ENCODE measurements at places on chromosomes 1 and 21.

DNA sequence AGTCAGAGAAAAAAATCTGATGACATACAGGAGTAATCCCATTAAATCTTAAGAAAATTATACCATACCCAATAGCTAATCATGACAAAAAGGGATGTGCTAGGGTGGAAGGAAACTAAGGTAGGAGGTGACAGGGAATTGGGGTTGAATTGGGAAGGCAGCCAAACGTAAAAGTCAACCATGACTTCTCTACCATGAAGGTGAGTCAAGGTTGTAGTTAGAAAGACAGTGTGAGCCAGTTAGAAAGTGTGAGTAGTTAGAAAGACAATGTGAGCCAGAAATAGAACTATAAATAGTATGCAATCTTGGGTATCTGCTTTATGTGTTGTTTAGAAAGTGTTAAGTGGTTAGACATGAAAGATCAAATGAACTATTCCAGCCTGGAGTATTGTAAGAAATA is 556.8 kb downstream of the AGBL4 start:
- no peak for DNase-seq

DNA sequence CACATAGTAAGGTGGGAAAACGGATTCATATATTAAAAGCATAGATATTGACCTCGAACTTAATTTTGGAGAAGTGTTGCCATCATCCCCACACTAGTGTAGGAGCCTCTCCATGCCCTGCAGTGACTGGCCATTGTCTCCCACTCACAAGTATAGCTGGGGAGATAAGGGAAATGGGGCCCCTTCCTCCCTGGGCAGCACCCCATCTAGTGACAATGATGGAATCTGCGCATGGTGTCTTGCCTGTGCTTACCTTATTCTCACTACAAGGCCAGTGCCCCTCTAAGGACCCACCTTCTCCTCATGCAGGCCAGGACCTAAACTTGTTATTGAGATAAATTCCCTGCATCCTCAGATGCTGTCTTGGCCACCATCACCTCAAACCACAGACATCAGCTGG is 374.9 kb downstream of the NTNG1 start:
- DNase-seq, result no peak

GRCh38 chr1:183711741-183712361 is 58.7 kb upstream of the APOBEC4 start:
- no peak for DNase-seq

GRCh38 chr1:179034720-179035119 is 9.0 kb downstream of the FAM20B start:
- DNase-seq, result no peak

DNA sequence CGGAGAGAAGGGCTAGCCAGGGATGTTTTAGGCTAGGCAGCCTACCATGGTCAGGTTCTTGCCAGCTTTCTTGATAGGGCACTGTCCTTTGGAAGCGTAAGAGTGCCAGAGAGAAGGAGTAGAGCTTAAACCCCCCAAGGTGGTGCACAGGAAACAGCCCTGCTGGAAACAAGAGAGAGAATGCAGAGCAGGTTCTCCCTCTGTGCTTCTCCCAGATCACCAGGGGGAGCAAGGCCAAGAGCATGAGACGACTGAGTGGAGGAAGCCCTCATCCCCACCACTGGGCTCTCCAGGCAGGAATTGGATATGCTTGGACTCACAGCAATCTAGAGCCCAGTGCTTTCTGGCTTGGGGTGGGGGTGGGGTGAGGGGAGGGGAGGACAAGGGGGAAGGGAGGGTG is 49.8 kb downstream of the ATP2B4 start:
- DNase-seq, result no peak

GRCh38 chr1:205190845-205191577 is 20.5 kb downstream of the DSTYK start:
- DNase-seq, result no peak

- DNase-seq, result peak; percentile 72
Observed at GRCh38 chr1:26853156-26853555, 9.8 kb upstream of the SFN start.

GRCh38 chr1:225772323-225772768 is 5.3 kb upstream of the SRP9 start:
- DNase-seq, result peak; percentile 85

DNA sequence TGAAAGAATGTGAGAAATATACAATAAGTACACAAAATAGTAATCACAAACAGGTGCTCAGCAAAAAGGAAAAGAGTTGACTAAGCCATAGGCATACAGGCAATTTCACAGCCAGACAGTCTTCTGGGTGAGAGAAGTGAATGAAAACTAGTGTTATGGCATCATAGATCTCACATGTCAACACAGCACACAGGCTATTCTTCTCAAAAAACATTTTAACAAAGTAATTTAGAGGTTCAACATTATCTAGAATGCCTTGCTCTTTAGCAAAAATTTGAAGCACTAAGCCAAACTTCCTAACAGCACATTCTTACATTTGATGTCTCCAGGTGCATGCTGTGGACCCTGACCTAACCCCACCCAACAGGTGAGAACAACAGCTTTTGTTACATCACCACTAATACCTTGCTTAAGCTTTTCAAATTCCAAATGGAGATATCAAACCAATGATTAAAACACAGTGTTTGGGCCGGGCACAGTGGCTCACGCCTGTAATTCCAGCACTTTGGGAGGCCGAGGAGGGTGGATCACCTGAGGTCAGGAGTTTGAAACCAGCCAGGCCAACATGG is 30.5 kb downstream of the OTUD7B start:
- DNase-seq, result no peak

GRCh38 chr1:15955552-15955951 is 20.3 kb downstream of the ZBTB17 start:
- DNase-seq, result no peak

DNA sequence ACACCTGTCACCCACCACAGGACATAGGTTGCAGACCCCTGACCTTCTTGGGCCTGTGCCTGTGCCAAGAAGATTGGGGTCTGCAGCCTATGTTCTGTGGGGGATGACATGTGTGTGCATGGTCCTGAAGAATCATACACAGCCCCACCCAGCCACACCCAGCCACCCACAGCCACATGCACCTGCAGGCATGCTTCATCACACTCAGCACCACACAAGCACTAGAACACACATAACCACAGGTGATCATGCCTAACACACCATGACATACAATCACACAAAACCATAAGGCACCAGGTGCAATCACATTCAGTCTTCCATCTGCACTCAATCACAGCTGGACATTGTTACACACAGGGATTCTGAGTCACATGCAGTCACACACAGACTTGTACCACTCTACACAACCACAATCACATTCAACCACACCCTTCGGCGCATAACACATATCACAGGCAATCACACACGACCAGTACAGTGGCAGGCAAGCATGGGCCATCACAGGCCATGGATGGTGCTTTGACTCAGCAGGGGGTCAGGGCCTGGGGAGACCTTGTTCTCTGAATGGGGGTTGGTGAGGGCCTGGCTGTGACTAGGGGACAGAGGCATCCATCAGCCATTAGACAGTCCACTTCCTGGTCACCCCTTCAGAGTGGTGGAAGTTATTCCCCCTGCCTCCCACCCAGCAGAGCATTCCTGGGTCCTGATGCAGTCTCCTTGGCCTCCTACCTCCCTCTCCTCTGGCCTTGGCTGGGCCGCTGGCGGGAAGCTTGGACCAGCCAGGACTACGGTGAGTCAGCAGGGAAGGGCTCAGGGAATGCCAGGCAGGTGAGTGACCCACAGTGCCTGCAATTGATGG is 44.3 kb upstream of the EPS8L3 start:
- no peak for DNase-seq

DNA sequence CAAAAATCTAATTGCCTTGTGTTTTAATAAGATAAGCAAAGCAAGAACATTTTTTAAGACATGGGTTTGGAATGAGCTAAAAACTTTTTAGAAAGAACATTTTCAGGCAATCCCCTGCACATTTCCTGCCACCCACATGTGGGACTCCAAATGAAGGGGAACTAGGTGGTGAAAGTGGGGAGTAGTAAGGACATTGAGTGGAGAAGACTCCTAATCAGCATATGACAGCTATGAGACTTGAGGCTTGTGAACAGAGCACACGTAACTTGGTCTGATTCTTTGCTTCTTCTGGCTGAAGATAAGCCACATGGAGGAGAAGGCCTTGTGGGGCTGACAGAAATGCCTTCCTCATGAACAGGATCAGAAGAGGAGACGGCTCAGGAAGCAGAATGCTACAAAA is 50.3 kb downstream of the FCER1A start:
- no peak for DNase-seq

DNA sequence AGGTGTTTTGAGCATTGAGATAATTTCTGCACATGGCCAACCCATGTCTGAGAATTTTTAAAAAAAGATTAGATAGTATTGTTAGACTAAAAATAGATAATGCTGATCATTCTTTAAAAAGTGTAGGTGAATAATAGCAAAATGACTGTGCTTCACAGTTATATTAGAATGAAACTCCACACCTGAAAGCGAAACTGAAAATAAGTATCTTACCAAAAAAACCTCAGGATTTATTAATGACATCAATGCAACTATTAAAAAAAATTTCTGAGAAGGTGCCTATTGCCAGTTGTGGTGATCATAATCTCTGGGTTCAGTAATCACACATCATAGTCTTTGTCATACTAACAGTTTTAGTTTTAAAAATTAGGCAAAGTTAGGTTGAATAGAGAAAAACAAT is 36.5 kb downstream of the PLA2G4A start:
- DNase-seq, result no peak

DNA sequence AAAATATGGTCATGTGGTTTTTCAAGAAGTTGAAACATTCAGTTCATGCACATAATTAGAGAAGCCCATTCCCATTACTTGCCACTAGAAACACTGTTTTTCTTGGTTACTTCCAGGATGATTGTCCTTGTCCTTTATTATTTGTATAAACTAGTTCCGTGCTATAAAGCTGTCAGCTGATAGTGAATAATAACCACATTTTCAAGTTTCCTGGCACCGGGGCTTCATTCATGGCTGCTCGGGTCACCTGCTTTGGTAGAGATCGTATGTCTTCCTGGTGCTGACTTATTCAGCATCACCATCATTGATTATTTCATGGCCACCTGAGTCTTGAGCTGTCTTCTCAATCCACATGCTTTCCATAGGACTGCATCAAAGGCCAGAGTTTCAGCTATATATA is 62.9 kb upstream of the ZNF326 start:
- no peak for DNase-seq

- DNase-seq, result peak; percentile 17
Observed at GRCh38 chr1:10791105-10791951, 5.1 kb downstream of the CASZ1 start.

GRCh38 chr1:224734261-224734935 is 118.3 kb downstream of the CNIH3 start:
- no peak for DNase-seq

- no peak for DNase-seq
Observed at GRCh38 chr1:167118188-167118587, 24.3 kb downstream of the STYXL2 start.

DNA sequence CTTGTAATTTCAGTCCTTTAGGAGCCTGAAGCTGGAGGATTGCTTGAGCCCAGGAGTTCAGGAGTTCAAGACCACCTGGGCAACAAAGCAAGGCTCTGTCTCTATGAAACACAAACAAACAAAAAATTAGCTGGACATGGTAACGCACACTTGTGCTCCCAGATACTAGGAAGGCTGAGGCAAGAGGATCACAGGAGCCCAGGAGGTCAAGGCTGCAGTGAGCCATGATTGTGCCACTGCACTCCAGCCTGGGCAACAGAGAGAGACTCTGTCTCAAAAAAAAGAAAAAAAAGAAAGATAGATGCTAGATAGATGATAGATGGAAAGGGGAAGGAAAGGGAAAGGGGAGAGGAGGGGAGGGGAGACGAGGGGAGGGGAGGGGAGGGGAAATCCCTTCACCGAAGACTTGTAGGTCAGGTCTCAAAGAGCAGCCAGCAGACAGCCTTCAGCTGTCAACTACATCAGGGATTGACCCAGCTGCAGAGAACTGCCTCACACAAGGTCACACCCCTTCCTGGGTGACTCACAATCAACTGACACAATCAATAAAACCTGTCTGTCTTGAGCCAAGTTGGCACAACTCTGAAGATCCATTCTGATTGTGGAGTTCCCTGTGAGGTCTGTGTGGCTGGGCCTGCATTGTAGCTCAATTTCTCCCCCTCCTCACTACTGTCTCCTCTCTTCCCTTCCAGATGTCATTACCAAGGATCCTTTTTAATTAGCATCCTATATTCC is 200.6 kb downstream of the RGS7 start:
- no peak for DNase-seq

DNA sequence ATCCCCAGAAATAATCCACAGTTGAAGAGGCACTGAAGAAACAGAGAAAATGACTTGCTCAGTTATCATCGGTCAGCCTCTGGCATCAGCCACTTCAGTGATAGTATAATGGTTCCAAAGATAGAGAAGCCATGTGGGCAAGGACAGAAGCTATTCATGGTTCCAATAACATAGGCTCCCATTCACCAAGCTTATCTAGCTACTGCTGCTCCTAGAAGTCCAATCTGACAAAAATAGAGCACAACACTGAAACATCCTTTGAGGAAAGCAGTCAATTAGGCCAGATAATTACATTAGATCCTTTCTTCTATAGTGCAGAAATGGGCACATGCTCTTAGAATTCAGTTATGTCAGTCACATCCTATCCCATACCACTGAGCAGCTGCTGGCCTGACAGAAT is 33.5 kb upstream of the CRB1 start:
- no peak for DNase-seq

GRCh38 chr1:22323141-22323845 is 128.4 kb upstream of the ZBTB40 start:
- no peak for DNase-seq

DNA sequence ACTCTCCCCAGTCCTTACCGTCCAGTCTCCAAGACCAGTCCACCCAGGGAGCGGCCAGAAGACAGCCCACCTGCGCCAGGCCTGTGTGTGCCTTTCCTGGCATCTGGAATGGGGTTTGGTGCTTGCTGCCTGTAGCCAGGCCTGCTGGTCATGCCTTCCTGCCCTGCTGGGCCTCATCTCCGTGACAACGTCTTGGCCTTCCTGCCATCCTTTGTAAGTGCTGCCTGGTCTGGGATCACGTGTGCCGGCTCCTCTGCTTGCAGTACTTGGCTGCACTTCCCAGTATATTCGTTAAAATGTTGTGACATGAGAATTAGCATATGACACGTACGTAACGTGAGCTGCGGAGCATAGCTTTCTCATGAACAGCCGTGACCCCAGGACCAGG is 145.3 kb upstream of the COL6A1 start:
- no peak for DNase-seq

DNA sequence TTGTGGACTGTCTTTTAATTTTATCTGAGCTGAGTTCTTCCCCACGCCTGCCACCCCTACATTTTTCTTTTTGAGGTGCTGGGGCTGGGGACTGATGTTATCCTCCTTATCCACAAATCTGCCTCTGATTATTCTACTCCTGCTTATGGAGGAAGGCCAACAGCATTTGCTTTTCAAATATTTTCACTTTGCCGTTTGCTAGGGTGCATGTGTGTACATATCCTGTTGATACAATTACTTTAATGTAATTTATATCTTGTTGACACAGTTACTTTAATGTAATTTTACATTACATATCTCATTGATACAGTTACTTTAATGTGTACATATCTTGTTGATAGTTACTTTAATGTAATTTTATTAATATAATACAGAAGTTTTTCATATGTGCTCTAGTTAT is 36.2 kb downstream of the PRRC2C start:
- DNase-seq, result no peak

All from NCI-H1092 (cell line).